Cerebellum (tissue), 4 donors: ENCODE measurements at places on chromosomes 16 and 17. TPM values are rescaled to one million over a fixed set of nuclear protein-coding genes. Genes with fewer than 3 reads are reported as not detected.

BRIP1 gene
- 16.0 TPM for total RNA-seq

MT4 gene
- not detected for total RNA-seq

RAD51C gene
- 30.3 TPM for total RNA-seq

TNFRSF17 gene
- not detected for total RNA-seq

FAM20A gene
- total RNA-seq: 2.8 TPM

SLFN12 gene
- 4.5 TPM for total RNA-seq

TMEM231 gene
- total RNA-seq: 21.2 TPM

ZMYND15 gene
- total RNA-seq: 0.18 TPM

TPSB2 gene
- not detected for total RNA-seq
